Epithelial cell of prostate (primary cell): ENCODE measurements at places on chromosomes 3 and 15.

GRCh38 chr3:96931119-96931862 lies 116.9 kb downstream of the EPHA6 start:
- no peak for DNase-seq

- no peak for DNase-seq
Observed at GRCh38 chr15:39593071-39593655, 12.3 kb downstream of the THBS1 start.

DNA sequence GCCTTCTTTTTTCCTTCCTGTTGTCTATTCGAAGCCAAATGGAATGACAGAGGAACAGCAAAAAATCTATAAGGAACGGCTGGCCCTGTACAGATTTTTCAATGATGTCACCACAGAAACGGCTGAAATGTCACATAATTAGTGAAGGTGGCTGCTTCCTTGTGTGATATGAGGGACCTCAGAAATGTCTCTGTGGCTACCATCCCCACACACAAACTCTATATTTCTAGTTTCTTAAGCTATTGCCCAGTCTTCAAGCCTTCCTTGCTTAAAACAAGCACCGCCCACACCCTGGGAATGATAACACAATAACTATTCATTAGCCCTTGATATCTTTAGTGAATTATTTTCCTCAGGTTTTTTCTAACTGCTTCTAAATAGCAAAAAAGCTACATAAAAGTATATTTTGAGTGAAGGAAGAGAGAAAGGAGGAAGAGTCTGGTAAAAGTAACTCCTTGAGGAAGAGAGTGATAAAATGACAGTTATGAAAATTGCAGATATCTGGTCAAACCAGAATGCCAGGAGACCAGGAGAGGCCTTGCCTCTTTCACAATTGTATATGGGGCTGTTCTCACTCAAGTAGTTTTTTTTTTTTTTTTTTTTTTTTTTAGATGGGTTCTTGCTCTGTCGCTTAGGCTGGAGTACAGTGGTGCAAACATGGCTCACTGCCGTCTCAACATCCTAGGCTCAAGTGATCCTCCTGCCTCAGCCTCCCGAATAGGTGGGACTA lies 38.7 kb downstream of the FMN1 start:
- DNase-seq: no peak

GRCh38 chr15:82986442-82986780 lies 401 bp downstream of the RAMAC start:
- no peak for DNase-seq

- no peak for DNase-seq
Observed at GRCh38 chr3:68706536-68706935, 225.8 kb downstream of the TAFA4 start.

DNA sequence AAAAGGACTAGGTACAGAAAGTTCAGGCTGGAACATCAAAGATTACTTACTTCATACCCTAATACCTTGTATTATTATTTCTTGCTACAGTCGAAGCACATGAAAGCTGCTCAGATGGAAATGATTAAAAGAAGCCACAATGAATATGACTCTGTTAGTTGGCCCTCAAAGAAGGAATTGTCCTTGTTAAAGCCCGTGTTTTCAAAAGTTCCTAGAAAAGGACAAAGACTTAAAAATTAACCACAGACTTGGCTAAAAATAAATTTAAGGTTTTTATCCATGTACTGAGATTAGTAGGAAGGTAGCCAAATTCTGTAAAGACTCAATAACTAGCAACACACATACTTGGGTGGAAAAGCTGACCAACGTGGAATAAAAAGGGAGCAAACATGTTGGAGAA lies 251.0 kb upstream of the RARB start:
- no peak for DNase-seq

GRCh38 chr3:72126441-72127223 lies 341.7 kb upstream of the PROK2 start:
- DNase-seq: no peak

GRCh38 chr3:105571005-105571404 lies 204.3 kb downstream of the ALCAM start:
- DNase-seq: no peak

DNA sequence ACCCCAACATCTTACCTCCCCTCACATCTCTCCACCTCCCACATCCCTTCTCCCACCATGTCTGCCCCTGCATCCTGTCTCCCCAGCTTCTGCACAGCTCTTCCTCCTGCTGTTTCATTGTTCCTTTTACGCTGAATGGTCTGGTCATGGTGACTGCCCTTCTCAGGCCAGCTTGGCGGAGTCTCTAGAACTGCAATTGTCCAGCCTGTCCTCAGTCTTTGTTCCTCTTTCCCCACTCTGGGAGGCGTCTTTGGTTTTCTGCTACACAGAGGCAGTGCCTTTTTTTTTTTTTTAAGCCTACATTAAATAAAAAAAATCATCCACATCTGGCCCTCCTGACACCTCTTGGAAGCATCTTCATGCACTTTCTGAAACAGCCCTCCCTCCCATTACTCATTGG lies 49.1 kb upstream of the SEC22A start:
- DNase-seq: no peak

DNA sequence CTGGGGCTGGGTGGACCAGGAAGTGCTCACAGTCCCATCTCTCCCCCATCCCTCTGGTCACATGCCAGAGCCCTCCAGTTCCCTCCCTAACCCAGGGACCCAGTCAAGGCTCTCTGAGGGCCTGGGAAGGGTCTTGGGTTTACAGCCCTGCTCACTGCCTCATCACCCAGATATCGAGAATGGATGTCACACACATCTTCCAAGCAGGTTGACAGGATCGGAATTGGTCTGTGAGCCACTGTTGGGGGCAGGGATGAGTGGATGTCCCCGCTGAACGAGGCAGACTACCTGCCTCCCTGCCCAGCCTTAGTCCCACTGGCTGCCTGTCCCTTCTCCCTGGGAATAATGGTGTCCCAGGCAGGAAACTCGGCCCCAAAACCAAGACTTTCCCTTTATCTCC lies 20.0 kb upstream of the GOLGA6C start:
- DNase-seq: no peak

DNA sequence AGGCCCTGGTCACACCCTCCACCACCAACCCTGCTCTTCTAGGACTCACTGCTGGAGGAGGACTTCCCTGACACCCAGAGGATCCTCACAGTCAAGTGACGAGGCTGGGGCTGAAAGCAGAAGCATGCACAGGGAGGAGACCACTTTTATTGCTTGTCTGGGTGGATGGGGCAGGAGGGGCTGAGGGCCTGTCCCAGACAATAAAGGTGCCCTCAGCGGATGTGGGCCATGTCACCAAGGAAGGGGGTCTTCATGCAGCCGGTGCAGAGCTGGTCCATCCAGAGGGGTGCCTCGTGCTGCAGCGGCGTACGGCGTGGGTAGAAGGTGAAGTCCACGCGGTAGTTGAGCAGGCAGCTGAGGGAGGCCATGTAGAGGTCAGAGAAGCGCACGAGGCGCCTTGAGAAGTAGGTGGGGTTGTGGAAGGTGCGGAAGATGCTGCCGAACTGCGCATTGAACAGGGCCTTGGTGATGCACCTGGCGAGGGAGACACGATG lies 9.4 kb downstream of the NT5DC2 start:
- DNase-seq: no peak

DNA sequence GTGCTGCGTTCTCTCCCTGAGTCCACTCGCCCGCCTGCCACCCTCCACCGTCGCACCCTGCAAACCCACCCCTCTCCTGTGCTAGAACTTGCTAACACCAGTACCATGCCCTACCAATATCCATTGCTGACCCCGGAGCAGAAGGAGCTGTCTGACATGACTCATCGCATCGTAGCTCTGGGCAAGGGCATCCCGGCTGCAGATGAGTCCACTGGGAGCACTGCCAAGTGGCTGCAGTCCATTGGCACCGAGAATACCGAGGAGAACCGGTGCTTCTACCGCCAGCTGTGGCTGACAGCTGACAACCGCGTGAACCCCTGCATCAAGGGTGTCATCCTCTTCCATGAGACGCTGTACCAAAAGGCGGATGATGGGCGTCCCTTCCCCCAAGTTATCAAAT lies 4.9 kb upstream of the ALAS1 start:
- DNase-seq: no peak

GRCh38 chr15:39859636-39860035 lies 60.4 kb downstream of the GPR176 start:
- no peak for DNase-seq

DNA sequence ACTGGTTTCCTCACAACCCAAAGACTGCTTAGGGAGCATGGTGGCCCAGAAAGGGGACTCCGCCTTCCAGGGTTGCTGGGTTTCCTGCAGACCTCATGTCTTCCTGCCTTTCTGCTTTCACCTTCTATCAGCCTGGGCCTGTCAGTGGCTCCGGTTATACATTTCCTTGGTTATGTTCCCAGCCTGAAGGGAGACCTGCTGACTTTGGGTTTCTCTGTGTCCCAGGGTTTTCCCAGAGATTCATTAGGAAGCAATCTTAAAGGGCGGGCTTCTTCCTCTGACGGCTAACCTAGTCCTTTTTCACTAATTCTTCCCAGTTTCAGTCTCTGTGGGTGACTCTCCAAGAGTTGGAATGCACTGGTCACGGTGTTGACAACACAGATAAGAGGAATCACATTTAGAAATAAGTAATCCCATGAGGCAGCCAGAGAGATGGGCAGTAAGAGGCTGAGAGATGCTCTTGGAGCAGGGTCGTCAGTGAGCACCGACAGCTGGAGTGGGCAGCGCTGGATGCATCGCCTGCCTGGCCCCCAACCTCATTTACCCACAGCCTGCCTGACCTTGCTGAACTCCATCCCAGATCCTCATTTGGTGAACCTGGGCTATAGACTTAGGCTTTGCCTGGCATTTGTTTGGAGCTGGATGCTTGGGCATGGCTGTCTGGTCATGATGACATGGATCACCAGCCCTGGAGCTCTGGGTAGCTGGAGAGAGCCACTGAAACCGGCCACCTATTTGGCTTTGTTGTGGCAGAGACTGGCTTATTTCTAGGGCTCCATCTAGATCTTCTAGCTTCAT lies 10.0 kb upstream of the EHD4 start:
- DNase-seq: no peak

DNA sequence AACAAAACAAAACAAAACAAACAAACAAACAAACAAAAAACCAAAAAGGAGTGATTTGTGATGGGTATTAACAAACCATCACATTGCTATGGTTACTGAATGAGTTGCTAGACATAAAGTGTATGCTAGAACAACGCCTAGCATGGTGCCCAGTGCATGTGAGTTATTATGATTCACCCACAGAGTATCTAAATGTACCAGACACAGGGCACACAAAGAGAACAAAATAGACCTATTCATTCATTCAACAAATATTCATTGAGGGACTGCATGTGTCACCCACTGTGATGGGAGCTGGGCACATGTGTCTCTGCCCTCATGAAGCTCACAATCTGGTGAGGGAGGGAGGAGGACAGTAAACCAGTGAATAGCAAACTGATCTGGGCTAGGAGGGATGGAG lies 11.6 kb upstream of the ACAN start:
- peak; percentile 45 for DNase-seq

DNA sequence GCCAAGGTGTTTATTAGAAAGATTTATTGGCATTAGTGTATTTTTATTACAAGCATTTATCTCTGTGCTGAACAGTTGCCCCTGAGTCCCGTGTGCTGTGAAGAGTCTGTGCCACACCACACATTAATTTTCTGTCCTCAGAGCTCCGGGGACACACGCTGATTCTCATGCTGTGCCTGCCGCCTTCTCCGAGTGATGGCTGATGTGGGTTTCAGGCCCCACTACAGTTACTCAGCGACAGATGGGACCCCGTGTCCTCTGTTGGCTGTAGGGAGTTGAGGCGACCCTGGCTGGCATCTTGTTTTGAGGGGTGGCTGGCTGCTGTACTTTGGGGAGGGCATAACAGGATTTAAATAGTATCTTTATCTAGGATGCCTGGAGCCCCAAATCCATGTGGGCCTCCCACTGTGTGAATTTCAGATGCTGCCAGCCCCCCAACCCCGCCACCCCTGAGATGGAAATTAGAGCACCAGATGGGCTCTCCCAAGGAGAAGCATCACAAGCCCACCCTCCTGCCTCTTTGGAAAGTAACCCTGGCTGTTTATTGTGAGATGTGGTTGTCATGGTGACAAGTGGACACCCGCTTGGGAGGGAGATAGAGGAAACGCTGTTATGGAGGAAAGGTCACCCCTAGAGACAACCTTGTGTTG lies 185.6 kb downstream of the APBA2 start:
- no peak for DNase-seq

GRCh38 chr15:93067649-93068085 lies 21.3 kb downstream of the RGMA start:
- no peak for DNase-seq

- DNase-seq: no peak
Observed at GRCh38 chr3:124107104-124107890, 115.4 kb upstream of the ROPN1 start.

DNA sequence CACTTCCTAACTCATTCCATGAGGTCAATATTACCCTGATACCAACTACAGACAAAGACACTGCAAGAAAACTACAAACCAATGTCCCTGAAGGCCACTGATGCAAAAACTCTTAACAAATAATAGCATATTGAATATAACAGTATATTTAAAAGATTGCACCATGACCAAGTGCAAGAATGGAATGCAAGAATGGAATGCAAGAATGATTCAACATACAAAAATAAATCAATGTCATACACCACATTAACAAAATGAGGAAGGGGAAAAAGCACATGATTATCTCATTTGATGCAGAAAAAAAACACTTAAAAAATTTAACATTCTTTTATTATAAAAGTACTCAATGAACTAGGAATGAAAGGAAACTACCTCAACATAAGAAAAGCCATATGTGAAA lies 463.1 kb upstream of the NECTIN3 start:
- no peak for DNase-seq

GRCh38 chr3:66998904-66999235 lies 763 bp downstream of the KBTBD8 start:
- DNase-seq: no peak

DNA sequence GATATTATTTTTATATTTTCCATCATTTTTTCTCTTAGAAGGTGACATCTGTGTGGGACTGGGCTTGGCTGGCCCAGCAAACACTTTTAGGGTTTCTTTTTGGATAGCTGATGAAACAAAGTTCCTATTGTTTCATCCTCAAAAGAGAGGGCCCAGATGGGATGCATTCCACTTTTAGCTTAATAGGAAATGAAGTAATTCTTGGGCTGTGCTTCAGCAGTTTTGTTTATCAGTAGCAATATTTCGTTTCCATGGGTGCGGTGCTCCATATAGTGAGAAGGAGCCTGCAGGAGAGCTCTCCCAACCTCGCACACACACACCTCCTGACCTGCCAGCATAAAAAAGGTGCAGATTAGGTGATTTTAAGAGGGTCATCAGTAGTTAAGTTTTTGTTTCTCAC lies 147.5 kb downstream of the AKAP13 start:
- no peak for DNase-seq

- no peak for DNase-seq
Observed at GRCh38 chr3:53068176-53068575, 22.3 kb upstream of the SFMBT1 start.

DNA sequence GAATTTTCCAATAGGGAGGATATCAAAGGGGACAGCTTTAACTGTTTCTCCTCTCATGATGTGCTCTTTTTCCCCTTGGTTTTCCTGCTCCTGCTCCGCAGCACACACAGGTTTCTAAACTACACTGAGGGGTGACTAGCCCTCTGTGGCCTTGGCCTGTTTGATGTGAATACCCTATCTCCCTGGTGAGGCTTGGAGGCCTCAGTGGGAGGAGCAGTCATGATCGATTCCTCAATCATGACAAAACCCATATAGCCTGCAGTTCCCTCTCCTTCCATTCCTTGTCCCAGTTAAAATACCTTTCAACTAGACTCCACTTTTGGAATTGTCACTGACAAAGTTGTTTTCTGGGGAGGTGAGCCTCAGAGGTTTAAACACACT lies 24.0 kb upstream of the USP3 start:
- no peak for DNase-seq

- no peak for DNase-seq
Observed at GRCh38 chr3:20043396-20043795, 3.1 kb downstream of the KAT2B start.

GRCh38 chr3:194705761-194706160 lies 20.1 kb downstream of the FAM43A start:
- no peak for DNase-seq

GRCh38 chr3:115190747-115191146 lies 43.7 kb upstream of the ZBTB20 start:
- DNase-seq: no peak
